ENCODE measurements at places on chromosomes 3 and 15.

GRCh38 chr15:40340740-40341400, at the start of gene CCDC9B:
Gene CCDC9B, minus strand, starts transcription at chr15:40340939. Its CDS starts 120 bp downstream, at chr15:40340819.
- peak; percentile 89 for DNase-seq

DNA sequence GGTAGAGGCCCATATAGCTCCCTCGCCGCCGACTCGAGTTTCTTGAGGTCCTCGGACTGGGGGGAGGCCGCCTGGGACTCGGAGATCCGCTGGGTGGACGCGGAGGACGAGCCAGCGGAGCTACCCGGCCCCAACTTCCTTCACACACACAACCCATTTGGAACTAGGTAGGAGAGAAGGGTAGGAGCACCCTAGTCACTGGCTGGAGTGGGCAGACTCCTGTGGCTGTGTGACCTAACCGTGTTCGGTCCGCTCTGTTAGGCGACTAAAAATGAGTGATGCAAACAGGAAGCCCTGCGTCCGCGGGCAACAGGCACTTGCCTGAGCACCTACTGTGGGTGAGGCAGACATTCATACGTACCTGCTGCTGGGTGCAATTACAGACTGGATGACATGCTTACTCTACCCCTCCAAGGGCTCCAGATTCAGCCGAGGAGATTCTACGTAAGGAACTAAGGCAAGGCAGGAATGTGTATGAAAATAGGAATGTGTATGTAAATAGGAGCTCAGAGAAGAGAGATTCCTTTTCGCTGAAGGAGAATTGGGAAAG, 4.6 kb upstream of the SIN3A start:
- DNase-seq = peak; percentile 68

- DNase-seq = no peak
Measured at GRCh38 chr15:97748576-97748975, 211.9 kb upstream of the ARRDC4 start.

DNA sequence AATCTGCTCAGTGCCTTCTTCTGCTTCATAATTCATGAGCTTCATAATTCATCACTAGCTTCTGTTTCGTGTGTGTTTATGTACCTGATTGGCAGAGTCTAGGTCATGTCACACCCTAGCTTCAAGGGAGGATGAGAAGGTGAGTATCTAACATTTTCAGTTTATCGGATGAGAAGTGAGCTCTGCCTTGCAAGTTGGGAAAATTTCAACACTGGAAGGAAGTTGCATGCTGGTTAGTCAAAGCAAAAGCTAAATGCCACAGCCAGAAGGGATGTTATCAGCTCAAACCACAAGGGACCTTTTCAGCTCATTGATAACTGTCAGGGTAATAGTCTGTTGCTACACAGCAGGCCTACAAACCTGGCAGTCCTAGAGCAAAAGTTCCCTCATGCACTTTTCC, 7.3 kb upstream of the TNFSF10 start:
- DNase-seq = no peak

- DNase-seq = no peak
Measured at GRCh38 chr15:99993262-99993661, 260.0 kb upstream of the LYSMD4 start.

GRCh38 chr15:58909616-58910015, 23.9 kb downstream of the SLTM start:
- no peak for DNase-seq
